ENCODE measurements at places on chromosomes 12 and 14. TPM values are rescaled to one million over a fixed set of nuclear protein-coding genes. Genes with fewer than 3 reads are reported as not detected.

- no peak for DNase-seq
Observed at GRCh38 chr12:5900533-5901205, 44.4 kb downstream of the ANO2 start.

Gene TMEM30B
- 1.4 TPM for total RNA-seq

GRCh38 chr12:128973883-128974681 is 120.8 kb downstream of the GLT1D1 start:
- no peak for DNase-seq

GRCh38 chr14:90603336-90603735 is 206.5 kb downstream of the CALM1 start:
- DNase-seq: no peak

- no peak for DNase-seq
Observed at GRCh38 chr14:20093442-20093841, 17.1 kb upstream of the OR4K17 start.

Gene ASIC1
- total RNA-seq: 4.8 TPM

Gene NPFF
- not detected for total RNA-seq

- no peak for DNase-seq
Observed at GRCh38 chr12:4829793-4830162, 79.9 kb upstream of the KCNA1 start.

DNA sequence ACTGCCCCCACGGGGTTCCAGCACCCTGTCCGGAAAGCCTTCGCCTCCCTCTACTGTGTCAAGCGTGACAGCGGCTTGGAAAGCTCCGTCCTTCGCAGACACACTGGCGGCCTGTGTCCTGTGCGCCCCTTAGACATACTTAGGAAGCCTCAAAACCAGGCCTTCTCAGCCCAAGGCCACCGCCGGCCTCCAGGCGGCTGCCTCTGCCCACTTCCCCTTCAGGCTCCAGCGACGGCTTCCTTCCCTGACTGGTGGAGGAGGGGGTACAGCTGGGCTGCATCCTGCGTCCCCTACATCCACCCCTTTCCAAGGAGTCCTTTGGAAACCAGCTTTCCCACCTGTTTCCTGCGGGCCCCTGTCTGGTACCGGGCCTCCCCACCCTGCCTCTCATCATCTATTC is 2.5 kb upstream of the CACNA2D4 start:
- peak; percentile 67 for DNase-seq

DNA sequence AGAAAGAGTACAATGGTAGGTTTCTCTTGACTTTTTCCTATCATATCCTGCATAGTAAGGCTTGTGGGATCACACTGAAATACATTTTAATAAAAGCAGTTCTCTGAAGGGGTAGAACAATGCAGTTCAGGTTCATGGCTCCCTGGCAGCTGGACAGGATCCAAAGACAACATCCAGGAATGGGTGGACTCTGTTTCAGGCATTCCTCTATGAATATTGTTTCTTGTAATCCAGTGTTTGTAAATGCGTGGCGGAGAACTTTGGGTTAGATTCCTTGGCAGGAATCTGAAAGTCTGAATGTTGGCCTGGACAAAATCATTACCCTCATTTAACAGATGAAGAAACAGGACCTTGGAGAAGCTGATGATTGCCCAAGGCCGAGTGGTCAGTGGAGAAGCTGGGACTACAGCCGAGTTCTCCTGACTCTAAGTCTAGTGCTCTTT is 43.5 kb downstream of the SYNE2 start:
- peak; percentile 68 for DNase-seq

Gene CCDC175
- total RNA-seq: not detected

DNA sequence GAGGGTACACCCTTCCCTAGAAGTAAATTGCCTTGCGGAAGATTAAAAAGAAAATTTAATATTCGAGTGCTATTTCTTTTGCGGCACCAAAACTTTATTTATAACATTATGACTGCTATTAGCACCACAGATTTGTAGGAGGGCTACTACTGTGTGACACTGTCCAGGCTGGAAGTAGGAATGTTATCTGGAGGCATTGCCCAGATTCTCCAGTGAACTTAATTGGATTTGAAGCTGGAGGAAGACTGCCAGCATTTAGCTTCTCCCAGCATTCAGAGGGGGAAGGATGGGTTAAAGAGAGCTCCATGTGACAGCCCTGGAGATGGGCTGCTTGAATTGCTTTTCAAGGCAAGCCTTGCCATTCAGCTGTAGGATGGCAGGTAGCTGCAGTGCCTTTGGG is 107.0 kb upstream of the RBM19 start:
- no peak for DNase-seq

DNA sequence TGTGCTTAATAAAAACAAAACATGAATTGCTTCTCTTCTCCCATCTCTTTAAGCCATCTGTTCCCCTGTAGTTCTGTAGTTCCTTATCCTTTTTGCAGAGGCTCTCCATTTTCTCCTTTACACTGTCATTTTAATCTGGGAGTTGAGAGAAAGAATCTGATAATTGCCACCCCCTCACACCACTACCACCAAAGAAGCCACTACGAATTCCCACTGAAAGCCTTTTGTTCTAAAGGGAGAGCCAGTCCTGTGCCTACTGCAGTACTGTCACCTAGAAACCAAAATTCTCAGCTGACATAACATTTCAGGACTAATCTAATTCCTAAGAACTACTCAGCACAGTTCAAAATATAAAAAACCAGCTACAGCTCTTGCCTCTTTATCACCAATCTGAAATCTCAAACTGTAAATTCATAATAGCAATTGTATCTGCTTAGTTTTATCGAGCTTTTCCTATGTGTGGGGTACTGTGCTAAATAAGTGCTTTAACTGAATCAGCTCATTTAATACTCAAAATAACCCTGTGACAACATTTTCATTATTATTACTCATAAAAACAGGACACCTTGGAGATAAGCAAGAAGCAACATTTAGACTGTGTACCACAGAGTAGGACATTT is 72.4 kb downstream of the SPPL3 start:
- no peak for DNase-seq

DNA sequence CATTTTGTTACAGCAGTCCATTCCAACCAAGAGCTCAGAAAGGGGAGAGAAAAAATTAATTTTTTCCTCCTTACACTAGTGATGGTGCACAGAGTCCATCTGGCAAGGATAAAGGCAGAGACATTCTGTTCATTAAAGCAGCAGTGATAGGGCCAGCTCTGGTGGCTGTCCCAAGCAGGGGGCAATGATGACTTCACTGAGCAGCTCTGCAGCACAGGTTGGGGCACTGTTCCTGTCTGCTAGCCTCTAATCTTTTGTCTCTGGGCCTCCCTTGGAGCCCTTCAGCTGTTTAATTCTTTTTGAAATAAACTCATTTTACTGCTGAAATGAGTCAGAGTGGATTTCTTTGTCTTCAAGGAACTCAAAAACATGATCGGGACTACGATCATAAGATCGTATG is 200.9 kb upstream of the PLXNC1 start:
- DNase-seq: no peak

DNA sequence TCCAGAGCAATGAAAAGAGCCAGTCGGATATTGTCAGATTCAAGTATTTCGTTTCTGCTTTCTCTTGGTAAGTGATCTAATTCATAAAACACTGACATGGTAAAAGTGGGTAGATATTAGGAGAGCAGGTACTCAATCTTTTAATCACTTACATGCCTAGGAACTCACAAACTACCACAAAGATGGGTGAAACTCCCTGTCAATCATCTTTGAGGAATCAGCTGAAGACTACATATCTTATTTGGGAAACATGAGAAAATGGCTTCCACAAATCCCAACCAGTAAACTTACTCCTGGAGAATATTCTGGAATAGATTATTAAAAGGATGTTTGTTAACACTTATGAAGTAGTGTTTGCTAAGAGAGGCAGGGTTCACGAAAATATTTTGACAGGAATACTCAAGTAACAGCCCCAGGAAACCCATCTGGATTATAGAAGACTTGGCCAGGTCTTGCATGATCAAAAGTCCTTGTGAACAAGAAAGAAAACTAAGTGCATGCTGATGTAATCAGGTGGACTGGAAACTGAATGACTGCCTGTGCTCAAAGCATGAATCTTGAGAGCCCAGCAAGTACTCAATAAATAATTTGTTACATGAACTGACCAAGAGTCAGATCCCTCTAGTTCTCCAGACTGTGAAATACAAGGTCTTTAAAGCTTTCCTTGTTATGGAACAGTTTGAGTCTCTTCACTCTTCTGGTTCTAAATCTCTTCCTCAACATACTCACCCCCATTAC is 15.5 kb downstream of the CNIH1 start:
- DNase-seq: no peak

GRCh38 chr14:68771631-68772030 is 21.2 kb downstream of the ZFP36L1 start:
- DNase-seq: peak; percentile 63

GRCh38 chr12:117092886-117093285 is 6.3 kb downstream of the TESC start:
- DNase-seq: peak; percentile 34

GRCh38 chr12:21638054-21638891 is 19.4 kb downstream of the LDHB start:
- no peak for DNase-seq

DNA sequence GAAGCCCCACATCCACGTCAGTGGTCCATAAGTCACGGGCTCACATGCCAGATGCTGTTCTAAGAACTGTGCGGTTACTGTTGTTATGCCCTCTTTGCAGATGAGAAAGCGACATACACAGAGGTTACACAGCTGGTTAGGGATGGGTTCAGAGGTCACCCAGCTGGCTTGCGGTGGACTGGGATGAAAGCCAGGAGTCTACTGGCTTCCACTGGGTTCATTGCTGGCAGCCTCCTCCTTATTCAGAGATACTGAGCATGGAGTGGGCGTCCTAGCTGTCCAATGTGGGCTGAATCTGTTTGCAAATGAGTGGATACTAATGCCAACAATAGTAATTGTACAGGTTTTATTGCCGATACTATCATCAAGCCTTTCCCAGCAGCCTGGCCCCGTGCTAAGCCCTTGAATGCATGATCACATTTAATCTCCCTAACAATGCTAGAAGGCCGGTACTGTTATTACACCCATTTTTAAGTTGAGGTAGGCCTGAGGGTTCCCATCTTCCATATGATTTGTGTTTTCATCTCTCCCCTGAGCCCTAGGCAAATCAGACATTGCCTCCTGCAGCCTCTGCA is 129.1 kb downstream of the PLXNC1 start:
- DNase-seq: no peak

Gene SLC6A13
- total RNA-seq: not detected

DNA sequence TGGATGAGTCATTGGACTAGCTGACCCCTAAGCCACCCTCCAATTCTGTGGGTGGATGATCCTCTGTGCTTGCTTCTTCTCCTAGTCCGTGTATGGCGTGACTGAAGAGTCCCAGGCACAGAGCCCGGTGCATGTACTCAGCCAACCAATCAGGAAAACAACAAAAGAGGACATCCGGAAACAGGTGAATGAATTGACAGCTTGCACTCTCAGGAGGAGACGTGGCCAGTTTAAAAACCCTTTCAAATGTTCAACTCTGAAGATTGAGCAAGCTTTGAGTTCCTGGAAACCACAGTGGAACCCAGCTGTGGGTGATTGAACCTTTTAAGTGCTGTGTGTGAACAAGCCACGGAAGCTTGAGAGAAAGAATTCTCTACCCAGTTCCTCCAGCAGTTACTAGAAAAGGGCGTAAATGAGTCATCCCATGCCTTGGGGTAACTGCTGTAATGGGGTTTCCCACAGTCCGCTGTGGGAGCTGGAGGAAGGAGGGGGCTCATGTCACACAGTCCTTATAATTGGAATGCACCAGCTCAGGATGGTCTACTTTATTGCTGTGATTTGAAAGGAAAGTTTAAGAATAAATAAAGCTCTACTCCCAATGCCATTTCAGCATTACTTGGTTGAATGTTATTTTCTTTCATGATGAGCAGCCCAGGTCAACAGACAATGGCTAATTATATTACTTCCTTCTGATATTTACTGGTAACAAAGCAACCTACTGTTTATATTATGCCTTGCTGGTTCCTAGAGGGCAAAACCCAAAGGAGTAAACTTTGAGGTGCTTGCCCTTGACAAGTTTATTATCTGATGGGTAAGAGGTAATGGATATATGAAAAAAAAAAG is 417.0 kb downstream of the DPF3 start:
- DNase-seq: no peak

DNA sequence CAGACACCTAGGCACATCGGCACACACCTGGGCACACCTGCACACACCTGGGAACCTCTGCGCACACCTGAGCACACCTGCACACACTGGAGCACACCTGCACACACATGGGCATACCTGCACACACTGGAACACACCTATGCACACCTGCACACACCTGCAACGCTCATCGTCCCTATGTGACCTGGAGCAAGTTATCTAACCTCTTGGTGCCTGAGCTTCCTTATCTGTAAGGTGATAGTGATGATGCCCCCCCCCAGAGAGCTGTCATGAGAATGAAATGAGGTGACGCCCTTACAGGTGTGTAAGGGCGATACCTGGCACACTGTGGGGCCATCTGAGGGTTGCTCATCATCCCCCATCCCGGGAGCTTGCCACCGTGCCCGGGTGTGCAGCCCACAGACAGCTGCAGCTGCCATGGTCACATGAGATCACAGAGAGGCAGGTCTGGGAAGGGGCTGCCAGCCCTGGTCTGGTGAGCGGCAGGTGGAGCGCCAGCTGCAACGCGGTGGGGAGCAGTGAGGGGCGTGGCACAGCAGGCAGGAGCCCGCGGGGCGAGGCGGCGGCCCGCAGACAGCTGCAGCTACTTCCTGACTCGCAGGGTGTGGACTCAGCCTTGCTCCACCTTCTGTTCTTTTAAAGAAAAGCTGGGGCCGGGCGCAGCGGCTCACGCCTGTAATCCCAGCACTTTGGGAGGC is 59.9 kb upstream of the FBRSL1 start:
- DNase-seq: no peak

DNA sequence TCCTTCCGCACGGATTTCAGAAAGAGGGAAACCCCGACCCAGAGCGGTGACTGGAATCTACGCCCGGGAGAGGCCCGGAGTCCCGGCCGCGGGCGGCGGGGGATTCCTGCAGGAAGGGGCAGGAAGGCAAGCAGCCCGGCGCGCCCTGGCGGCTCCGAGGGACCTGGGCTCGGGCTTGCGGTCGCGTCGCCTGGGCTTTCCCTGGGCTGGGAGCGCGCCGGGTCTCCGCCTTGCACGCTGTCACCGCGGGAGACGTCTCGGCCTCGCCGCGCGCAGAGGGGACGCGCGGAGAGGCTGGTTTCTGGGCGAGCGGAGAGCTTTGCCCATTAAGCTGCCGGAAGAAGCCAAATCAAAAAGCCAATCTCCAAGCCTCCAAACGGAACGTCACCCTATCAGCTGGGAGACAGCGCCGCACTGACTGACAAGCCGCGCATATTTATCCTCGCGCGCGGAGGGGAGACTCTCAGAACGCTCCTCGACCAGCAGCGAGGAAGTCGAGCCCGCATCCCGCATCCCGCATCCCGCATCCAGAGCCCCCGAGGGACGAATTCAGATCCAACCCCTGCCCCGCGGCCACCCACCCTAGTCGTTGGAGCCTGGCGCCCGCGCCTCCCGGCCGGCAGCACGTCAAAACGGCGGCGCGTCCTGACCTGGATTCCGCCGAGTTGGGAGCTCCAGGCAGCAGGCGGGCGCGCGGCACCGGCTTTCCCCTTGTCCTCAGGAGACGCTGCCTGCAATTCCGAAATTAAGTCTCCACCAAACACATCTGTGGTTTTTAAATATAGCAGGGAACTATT is at the start of gene SLC8A3:
SLC8A3 (minus strand) TSS at position 293 of the 797 bp plus-strand sequence. CDS start 20,529 bp downstream, outside the sequence.
- DNase-seq: no peak

All from sigmoid colon (tissue), 7 donors.